ENCODE measurements at places on chromosomes 3 and 15.

DNA sequence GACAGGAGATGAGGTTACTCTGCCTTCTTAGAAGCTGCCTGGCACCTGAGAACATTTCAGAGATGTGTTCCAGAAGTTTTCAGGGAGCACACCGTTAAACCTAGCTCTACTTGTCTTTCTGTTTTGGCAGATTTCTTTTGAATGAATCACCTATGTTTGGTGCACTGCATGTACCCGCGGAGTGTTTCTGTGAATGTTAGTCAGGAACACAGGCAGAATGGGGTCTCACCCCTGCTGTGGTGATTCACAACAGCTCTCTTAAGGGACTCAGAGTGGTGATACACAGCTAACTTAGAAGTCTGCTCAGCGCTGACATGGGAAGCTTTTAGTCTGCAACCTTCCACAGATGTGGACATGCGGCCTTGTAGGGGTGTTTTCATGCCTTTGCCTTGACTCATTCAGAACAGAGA is 24.0 kb downstream of the TSEN2 start:
- DNase-seq = no peak

DNA sequence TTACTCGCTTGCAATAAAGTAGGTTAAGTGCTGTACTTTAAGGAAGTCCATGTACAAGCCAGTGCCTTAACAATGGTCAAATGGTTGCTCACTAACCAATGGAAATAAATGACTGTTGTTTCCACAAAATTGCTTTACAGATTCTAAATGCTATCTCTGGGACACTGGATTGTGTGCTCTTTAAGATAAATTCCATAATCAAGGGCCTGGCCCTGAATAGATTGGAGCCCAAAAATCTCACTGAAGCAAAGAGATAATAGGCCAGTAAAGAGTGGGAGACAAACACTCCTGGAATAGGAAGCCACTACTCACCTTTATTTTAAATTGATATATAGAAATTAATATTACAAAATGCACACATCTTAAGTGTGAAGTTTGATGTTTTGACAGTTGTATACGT is 62.4 kb upstream of the GOLGA6B start:
- no peak for DNase-seq

DNA sequence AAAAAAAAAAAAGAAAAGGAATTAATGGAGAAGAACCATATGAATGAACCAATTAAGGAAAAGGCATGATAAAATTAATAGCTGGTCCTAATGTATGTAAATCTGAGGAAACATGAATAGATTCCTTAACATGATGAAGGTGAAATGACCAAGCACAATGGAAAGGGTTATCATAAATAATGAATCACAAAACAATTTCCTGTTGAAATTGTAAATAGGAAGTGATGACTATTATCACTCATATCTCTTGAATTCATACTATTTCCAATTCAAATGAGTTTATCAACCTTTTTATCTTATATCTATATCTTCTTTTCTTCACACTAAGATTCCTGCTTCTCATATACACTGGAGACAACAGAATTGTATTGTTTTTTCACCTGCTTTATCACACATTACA is 32.0 kb downstream of the AADACL2 start:
- DNase-seq = no peak

DNA sequence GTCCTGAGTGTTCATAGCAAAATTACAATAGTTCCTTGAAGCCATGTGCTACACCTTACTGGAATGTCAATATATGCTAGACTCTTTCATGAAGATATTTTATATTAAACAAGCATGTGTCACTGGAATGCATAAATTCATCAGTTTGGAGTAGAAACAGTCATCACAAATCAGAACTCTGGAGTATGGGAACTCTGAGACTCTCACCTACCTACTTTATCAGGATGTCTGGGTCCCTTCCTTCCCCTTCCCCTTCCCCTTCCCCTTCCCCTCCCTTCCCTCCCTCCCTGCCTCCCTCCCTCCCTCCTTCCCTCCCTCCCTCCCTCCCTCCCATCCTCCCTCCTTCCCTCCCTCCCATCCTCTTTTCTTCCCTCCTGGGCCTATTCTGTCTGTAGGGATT is 144.7 kb upstream of the PEX5L start:
- DNase-seq = no peak

DNA sequence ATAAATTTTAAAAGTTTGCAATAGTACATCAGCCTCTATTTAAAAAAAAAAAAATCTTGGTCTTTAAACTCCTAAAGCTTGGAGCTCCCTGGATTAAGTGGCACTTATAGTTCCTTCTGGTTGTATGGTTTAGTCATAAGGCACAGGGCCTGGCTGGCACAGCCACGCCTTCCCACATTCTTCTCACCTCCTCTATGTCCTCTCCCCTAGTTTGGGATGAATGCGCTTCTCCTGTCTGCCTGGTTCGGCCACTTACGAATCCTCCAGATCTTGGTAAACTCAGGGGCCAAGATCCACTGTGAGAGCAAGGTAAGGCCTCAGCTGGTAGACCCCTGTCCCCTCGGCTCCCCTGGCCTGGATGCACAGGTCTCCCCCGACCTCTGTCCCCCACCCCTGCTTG is 10.0 kb downstream of the ANKDD1A start:
- DNase-seq = no peak

GRCh38 chr3:44108481-44108880 is 133.2 kb upstream of the TOPAZ1 start:
- no peak for DNase-seq

- no peak for DNase-seq
These were observed 2.3 kb downstream of the TTC23 start for GRCh38 chr15:99247062-99247461.

GRCh38 chr3:111956449-111956848 is 22.4 kb upstream of the ABHD10 start:
- DNase-seq = no peak

DNA sequence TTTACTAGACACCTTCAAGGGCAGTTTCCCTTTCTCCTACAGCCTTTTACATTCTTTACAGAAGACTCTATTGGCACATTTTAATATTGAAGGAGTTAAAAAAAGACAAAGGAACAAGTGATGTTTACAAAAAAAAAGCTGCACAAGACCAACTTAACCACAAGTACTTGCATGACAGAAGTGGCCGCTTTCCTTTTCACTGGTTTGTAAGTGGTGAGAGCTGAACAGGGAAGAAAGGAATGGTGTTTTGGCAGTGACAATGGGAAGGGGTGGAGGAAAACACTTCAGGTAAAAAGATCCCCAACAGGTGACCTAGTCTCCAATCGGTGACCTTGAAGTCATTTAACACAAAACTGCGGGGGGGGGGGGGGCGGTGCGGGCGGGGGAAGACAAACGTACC is 1.1 kb downstream of the WDR72 start:
- DNase-seq = no peak

- DNase-seq = no peak
These were observed 14.5 kb upstream of the PLD1 start for GRCh38 chr3:171824824-171825221.

GRCh38 chr3:163538387-163538786 is 1539.9 kb downstream of the SI start:
- no peak for DNase-seq

DNA sequence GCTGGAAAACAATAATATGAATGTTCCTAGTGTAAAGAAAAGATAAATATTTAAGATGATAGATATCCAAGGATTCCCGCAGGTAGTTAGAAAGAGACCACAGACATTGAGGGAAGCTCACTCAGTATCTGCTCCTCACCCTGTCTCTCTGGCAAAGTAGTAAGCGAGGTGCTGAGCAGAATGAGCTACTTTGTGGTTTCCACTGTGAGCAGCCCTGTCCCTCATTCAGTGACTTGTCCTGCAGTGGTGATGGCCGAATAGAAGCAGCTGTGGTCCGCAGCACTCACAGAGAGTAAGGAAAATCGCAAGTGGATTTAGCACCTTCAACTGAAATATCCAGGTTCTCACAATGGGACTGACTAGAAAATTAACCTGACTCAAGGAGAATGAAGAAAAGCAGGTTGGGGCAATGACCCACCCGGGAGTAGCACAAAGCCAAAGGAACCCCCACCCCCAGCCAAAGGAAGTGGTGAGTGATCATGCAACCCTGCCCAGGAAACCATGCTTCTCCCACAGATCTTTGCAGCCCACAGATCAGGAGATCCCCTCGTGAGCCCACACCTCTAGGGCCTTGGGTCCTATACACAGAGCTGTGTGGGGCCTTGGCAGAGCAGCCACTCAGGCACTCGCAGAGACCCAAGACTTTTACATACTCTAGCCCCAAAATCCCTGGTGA is 21.8 kb upstream of the SLC25A38 start:
- DNase-seq = no peak

- no peak for DNase-seq
These were observed 1045.5 kb upstream of the NR2F2 start for GRCh38 chr15:95284933-95285421.

GRCh38 chr3:12506201-12506709 is 22.0 kb downstream of the TSEN2 start:
- no peak for DNase-seq

All from anterior cingulate cortex (tissue), 58 donors.